ENCODE measurements at places on chromosomes 4 and X.

DNA sequence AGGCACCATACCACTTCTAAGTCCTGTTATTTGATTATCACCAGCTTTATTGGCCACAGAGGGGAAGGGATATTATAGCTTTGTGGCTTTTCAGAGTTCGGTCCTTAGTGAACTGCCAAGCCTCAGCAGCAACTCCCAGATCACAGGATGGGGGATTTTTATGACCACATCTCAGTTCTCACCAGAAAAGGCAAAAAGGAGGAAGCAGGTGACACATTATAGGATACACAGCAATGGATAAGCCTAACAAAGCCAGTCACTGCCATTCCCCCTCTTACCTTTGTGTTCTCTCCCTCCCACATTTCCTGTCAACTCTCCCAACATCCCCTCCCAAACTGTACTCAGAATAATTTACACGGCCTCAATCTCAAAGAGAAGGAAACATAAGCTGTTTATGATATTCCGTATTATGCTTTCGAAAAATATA is 142.8 kb downstream of the MGST2 start:
- no peak for DNase-seq

DNA sequence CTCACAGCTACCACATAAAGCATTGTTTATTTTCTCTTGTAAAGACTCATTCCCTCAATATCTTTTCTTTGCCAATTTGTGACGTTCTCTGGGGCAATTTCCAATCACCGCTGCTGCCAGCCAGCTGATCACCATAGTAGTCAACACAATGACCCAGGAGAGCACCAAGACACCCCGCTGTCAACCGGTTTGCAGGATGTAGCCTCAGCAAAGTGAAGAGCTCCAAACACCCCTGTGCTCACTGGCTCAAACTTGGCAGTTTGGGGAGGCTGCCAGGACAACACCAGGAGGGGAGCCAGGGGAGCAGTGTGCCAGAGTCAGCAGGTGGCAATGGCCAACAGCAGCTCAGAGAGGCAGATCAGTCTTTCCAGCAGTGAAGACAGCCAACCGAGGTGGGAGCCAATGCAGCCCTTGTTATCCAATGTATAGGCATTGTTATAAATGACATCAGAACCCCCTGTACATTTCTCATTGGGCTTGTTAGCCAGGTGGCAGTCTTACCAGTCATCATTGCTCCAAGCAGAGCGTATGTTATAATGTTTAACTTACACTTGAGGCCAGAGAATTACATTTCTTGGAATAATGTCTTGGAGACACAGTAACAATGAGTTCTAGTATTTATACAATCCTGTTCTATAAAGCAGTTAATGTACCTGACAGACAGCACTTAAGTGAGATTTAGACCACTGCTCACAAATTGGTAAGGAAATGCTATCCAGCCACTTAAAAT is 274.9 kb upstream of the GK2 start:
- DNase-seq = no peak

GRCh38 chr4:42167709-42168108 is 15.3 kb upstream of the BEND4 start:
- no peak for DNase-seq

- DNase-seq = no peak
These were observed 2185.1 kb upstream of the TENM3 start for GRCh38 chr4:180057891-180058671.

GRCh38 chrX:87582453-87582852 is 64.9 kb downstream of the KLHL4 start:
- no peak for DNase-seq

GRCh38 chrX:19698691-19699090 is 183.4 kb upstream of the MAP3K15 start:
- no peak for DNase-seq

Data from activated T-helper 9 cell treated with anti-CD3 and anti-CD28 coated beads, Interleukin-2, amount 50 U/mL, for 16 hours (primary cell).